ENCODE measurements at places on chromosomes 13 and 19. TPM values are rescaled to one million over a fixed set of nuclear protein-coding genes. Genes with fewer than 3 reads are reported as not detected.

GRCh38 chr13:22135446-22135845 is 464.6 kb downstream of the FGF9 start:
- no peak overlapping the region for H3K27ac ChIP-seq
- no peaks in the 10 kb centered on the region for H3K4me1 ChIP-seq
- no peak for DNase-seq
- no peak overlapping the region for H3K4me3 ChIP-seq

DNA sequence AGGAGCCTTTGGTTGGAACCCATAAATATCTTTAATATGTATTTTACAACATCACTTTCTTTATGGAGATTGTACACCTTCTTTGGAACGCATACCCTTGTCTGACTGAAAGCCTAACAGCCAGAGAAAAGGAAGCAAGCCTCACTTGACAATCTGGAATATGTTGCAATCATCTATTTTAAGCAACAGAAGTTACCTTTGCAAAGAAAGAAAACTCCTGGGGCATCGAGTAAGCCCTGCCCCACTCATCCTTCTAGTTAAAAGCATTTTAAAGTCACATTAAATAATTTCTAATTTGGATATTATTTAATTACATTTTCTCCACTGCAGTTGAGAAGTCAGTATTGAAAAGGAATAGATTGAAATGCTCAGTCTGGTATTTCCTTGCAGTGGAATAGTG is 542.7 kb downstream of the MYO16 start:
- H3K27me3 ChIP-seq, result no peaks in the 10 kb centered on the region
- H3K4me3 ChIP-seq, result no peak overlapping the region
- H3K27ac ChIP-seq, result no peak overlapping the region

- no peak overlapping the region for H3K27ac ChIP-seq
- no peak overlapping the region for H3K4me3 ChIP-seq
- H3K27me3 ChIP-seq, result no peaks in the 10 kb centered on the region
- H3K36me3 ChIP-seq, result no peaks in the 10 kb centered on the region
Observed at GRCh38 chr13:97905517-97905916, 48.0 kb upstream of the IPO5 start.

GRCh38 chr19:917323-918151 is at the start of gene KISS1R:
Gene KISS1R (plus strand): TSS chr19:917333. CDS start chr19:917503, 170 bp downstream.
- no peak within 1 kb of the TSS for H3K27ac ChIP-seq
- peaks cover 43% of the 10 kb centered on the region for H3K27me3 ChIP-seq
- H3K4me1 ChIP-seq, result peaks cover 4% of the 10 kb centered on the region
- no peak for DNase-seq
- no peaks in the 10 kb centered on the region for H3K36me3 ChIP-seq
- H3K4me3 ChIP-seq, result no peak within 1 kb of the TSS

DNA sequence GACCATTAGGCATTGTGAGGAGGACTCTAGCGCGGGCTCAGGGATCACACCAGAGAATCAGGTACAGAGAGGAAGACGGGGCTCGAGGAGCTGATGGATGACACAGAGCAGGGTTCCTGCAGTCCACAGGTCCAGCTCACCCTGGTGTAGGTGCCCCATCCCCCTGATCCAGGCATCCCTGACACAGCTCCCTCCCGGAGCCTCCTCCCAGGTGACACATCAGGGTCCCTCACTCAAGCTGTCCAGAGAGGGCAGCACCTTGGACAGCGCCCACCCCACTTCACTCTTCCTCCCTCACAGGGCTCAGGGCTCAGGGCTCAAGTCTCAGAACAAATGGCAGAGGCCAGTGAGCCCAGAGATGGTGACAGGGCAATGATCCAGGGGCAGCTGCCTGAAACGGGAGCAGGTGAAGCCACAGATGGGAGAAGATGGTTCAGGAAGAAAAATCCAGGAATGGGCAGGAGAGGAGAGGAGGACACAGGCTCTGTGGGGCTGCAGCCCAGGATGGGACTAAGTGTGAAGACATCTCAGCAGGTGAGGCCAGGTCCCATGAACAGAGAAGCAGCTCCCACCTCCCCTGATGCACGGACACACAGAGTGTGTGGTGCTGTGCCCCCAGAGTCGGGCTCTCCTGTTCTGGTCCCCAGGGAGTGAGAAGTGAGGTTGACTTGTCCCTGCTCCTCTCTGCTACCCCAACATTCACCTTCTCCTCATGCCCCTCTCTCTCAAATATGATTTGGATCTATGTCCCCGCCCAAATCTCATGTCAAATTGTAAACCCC is 2.8 kb upstream of the CEACAM5 start:
- no peaks in the 10 kb centered on the region for H3K27me3 ChIP-seq
- H3K27ac ChIP-seq, result no peak overlapping the region
- DNase-seq, result no peak
- no peak overlapping the region for H3K4me3 ChIP-seq
- H3K4me1 ChIP-seq, result no peaks in the 10 kb centered on the region

DNA sequence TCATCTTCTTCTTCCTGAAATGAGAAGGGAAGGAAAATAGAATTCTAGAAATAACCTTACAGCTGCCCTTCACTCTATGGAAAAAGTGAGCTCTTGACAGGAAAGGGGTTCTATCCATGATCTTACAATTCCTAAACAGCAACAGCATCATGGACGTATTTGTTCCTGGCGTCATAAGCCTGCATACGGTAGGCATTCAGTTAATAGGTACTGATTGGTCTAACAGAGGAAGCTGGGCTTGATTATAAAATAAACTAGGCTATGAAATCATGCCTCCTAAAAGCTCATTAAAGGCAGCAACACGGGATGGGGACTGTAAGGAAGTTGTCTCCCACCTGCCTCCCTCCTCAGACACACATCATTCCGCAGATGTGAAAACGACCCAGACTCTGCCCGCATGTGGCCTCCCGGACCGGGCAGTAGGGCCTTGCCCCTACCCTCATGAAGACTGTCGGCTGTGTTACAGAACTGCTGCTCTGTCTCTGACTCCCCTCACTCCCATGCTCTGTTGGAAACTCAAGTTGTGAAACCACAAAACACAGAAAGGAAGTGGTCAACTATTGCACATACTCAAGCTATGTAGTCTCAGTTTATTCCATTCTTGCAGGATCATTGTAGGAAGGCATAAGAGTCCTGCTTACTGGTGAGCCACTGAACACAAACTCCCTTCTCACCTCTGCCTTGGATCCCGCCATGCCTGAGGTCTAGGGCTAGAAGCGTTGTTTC is 129.8 kb downstream of the DLEU7 start:
- no peaks in the 10 kb centered on the region for H3K36me3 ChIP-seq
- no peaks in the 10 kb centered on the region for H3K27me3 ChIP-seq
- H3K4me3 ChIP-seq, result no peak overlapping the region
- H3K27ac ChIP-seq, result no peak overlapping the region
- no peak for DNase-seq

DNA sequence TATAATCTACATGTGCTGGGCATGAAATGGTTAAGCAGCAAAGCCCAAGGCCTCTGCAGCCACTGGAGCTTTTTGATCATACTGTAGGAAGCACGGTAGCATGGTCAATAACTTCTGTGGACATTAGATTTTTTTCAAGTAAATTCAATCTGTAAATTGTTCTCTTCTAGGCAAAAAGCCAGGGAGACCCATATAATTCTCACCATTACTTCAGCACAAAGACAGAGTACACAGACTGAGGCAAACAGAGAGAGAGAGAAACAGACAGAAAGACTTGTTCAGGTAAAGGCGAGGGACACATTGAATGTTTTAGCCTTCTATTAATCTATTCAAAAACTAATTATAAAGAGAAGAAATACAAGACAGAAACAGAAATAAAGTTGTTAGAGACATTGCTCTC is 349.4 kb downstream of the RFC3 start:
- H3K36me3 ChIP-seq, result no peaks in the 10 kb centered on the region
- no peak overlapping the region for H3K27ac ChIP-seq
- H3K4me3 ChIP-seq, result no peak overlapping the region

DNA sequence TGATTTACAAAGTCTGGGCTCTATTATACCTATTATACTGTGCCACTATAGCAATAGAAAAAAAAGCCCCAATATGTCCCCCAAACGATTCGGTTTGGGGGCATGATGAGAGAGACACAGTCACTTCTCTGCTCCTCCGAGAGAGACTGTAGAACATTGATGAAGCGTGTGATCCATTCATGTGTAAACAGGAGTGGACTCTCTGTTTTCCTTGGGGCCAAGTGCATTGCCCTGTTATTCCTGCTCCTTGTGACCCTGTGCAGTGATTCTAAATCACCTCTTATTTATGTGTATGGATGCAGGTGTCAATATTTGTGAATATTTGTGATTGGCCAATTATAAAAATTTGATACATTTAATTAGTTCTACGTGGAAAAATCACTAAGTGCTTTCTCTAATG is 17.0 kb downstream of the F10 start:
- H3K4me1 ChIP-seq, result no peaks in the 10 kb centered on the region
- no peak overlapping the region for H3K4me3 ChIP-seq
- H3K36me3 ChIP-seq, result no peaks in the 10 kb centered on the region
- no peak for DNase-seq

GRCh38 chr13:94305463-94305862 is 174.0 kb downstream of the DCT start:
- DNase-seq, result peak; percentile 57
- H3K4me3 ChIP-seq, result no peak overlapping the region
- H3K4me1 ChIP-seq, result peaks cover 14% of the 10 kb centered on the region
- no peaks in the 10 kb centered on the region for H3K36me3 ChIP-seq

SLITRK5 gene
- polyA plus RNA-seq, result 0.01 TPM

RFPL4A gene
- polyA plus RNA-seq, result not detected

DNA sequence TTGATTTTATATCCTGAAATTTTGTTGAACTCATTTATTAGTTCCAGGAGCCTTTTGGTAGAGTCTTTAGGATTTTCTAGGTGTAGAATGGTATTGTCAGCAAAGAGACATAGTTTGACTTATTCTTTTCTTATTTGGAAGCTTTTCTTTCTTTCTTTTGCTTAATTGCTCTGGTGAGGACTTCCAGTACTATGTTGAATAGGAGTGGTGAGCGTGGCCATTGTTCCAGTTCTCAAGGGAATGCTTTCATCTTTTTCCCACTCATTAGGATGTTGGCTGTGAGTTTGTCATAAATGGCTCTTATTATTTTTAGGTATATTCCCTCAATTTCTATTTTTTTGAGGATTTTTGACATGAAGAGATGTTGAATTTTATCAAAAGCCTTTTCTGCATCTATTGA is 182.2 kb upstream of the SPRY2 start:
- no peak overlapping the region for H3K4me3 ChIP-seq
- no peak overlapping the region for H3K27ac ChIP-seq
- H3K27me3 ChIP-seq, result no peaks in the 10 kb centered on the region
- H3K36me3 ChIP-seq, result no peaks in the 10 kb centered on the region
- no peaks in the 10 kb centered on the region for H3K4me1 ChIP-seq

DNA sequence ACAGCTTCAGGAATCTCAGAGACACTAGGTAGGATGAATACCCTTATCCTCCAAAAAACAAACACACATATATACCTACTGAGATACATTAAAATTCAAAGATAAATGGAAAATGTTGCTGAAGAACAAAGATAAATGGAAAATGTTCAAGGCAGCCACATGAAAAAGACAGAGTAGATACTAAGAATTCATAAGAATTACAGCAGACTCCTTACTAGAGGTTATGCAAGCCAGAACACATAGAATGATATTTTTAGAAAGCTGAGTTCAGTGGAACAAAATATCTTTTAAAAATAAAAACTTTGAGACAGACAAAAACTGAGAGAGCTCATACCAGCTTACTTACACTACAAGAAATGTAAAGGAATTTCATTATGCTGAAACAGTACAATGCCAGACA is 35.6 kb downstream of the UCHL3 start:
- H3K36me3 ChIP-seq, result peaks cover 8% of the 10 kb centered on the region
- H3K27ac ChIP-seq, result no peak overlapping the region
- H3K4me1 ChIP-seq, result no peaks in the 10 kb centered on the region
- H3K4me3 ChIP-seq, result no peak overlapping the region
- H3K27me3 ChIP-seq, result no peaks in the 10 kb centered on the region

SMIM44 gene
- not detected for polyA plus RNA-seq

GRCh38 chr13:67278235-67278634 is 48.1 kb upstream of the PCDH9 start:
- H3K4me1 ChIP-seq, result no peaks in the 10 kb centered on the region
- no peak for DNase-seq
- no peak overlapping the region for H3K27ac ChIP-seq
- no peaks in the 10 kb centered on the region for H3K36me3 ChIP-seq
- no peak overlapping the region for H3K4me3 ChIP-seq
- H3K27me3 ChIP-seq, result no peaks in the 10 kb centered on the region

DNA sequence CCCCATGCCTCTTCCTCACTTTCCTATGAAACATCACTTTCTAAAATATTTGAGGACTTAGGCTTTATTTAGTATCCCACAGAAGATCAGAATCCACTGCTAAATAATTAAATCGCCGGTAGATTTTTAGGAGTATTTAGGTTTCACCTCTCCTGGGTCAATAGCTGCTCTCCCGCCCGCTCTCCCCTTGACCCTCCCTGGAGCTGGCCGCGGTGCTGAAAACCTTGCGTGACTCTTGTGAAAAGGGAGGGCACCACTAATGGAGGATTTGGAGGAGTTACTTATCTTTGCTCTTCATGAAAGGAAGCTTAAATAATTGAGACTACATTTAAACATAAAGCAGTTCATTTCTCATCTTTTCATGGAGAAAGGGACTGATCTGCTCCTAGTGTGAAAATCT is 14.1 kb downstream of the POU4F1 start:
- no peaks in the 10 kb centered on the region for H3K36me3 ChIP-seq
- H3K27me3 ChIP-seq, result peaks cover 47% of the 10 kb centered on the region
- DNase-seq, result no peak
- no peak overlapping the region for H3K4me3 ChIP-seq

GRCh38 chr13:30832377-30832776 is 73.7 kb upstream of the MEDAG start:
- DNase-seq, result no peak
- H3K27ac ChIP-seq, result no peak overlapping the region
- H3K36me3 ChIP-seq, result no peaks in the 10 kb centered on the region
- no peaks in the 10 kb centered on the region for H3K27me3 ChIP-seq
- H3K4me1 ChIP-seq, result peaks cover 44% of the 10 kb centered on the region
- no peak overlapping the region for H3K4me3 ChIP-seq

ZNF491 gene
- 0.76 TPM for polyA plus RNA-seq

ZNF83 gene
- polyA plus RNA-seq, result 67.3 TPM

IFNL1 gene
- not detected for polyA plus RNA-seq

- peaks cover 16% of the 10 kb centered on the region for H3K4me1 ChIP-seq
- no peak for DNase-seq
- H3K4me3 ChIP-seq, result no peak overlapping the region
- no peaks in the 10 kb centered on the region for H3K36me3 ChIP-seq
- no peaks in the 10 kb centered on the region for H3K27me3 ChIP-seq
- H3K27ac ChIP-seq, result no peak overlapping the region
Observed at GRCh38 chr19:7520131-7521051, 2.0 kb upstream of the MCOLN1 start.

KLF1 gene
- not detected for polyA plus RNA-seq

MYO1F gene
- polyA plus RNA-seq, result 0.08 TPM

TM9SF2 gene
- 96.5 TPM for polyA plus RNA-seq

DNA sequence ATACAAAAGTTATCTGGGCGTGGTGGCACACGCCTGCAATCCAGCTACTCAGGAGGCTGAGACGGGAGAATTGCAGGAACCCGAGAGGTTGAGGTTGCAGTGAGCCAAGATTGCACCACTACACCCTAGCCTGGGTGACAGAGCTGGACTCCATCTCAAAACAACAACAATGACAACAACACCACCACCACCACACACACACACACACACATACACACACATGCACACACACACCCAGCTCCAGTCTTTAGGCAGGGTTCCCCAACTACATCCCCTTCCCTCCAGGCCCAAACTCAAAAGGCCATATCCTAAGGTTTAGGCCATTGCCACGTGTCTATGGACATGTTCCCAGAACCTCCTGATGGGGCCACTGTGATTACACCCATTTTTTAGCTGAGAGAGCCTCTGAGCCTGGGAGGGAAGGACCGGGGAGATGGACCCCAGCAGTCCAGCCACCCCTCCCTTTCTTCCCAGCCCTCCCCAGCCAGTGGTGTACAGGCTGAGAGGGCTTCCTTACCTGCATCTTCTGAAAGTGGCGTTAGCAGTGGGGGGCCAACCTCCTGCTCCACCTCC is 9.0 kb upstream of the DMWD start:
- no peak overlapping the region for H3K4me3 ChIP-seq
- peaks cover 8% of the 10 kb centered on the region for H3K4me1 ChIP-seq

Data from keratinocyte (primary cell).